ENCODE measurements at places on chromosomes 6 and 20.
A peak's percentile ranks its signal among the peaks of the same experiment; 100 is the strongest.

GRCh38 chr20:50484271-50484976, 25.8 kb upstream of the PTPN1 start:
- no peak for DNase-seq

- no peak for DNase-seq
These were observed 5.3 kb upstream of the ZNF184 start for GRCh38 chr6:27478141-27478705.

- no peak for DNase-seq
These were observed 239.8 kb upstream of the SULF2 start for GRCh38 chr20:48025051-48025515.

DNA sequence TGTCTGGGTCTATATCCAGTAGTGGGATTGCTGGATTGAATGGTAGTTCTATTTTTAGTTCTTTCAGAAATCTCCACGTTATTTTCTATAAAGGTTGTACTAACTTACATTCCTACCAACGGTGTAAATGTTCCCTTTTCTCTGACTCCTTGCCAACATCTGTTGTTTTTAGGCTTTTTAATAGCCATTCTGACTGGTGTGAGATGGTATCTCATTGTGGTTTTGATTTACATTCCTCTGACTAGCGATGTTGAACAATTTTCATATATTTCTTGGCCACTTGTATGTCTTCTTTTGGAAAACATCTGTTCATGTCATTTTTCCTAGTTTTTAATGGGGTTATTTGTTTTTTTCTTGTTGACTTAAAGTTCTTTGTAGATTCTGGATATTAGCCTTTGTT, 99.3 kb downstream of the BMP2 start:
- no peak for DNase-seq

- no peak for DNase-seq
These were observed 162.0 kb downstream of the CDC5L start for GRCh38 chr6:44549516-44549915.

GRCh38 chr6:33996120-33996475, 149.8 kb downstream of the GRM4 start:
- DNase-seq = no peak

- no peak for DNase-seq
These were observed 72.2 kb downstream of the ATXN1 start for GRCh38 chr6:16688984-16689636.

DNA sequence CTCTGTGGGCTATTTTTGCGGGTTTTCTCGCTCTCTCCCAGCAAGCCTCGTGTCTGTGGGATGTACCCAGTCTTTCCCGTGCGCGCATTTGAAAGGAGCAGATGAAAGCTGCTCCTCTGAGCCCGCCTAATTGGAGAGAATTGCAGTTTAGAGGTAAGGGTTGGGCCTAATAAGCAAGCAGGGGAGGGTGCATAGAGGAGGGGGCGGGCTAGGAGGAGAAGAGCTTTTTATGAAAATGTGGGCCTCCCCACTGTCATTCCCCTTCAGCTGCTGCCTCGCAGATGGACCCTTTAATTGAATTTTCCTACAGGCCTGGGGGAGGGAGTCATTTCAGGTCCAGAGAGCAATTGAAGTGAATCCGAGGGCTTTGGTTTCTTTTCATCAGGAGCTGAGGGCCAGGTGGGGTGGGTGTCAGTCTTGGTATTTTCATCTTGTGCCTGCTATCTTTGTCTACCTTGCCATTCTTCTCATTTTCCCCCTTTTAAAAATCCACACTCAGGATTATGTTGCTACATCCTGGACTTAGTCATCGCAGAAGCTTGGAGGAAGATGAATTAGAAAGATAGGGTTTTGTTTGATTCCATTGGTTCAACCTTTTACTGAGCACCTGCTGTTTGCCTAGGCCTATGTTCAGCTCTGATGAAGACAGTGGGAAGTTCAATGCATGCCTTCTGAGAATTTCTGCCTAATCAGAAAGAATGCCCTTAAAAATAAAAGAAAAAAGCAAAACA, 423.4 kb downstream of the CD83 start:
- DNase-seq = no peak

- no peak for DNase-seq
These were observed 37.5 kb downstream of the PTK7 start for GRCh38 chr6:43113431-43114260.

- DNase-seq = no peak
These were observed 256.1 kb upstream of the PLCB4 start for GRCh38 chr20:8812817-8813216.

- DNase-seq = no peak
These were observed 26.8 kb upstream of the DDR1 start for GRCh38 chr6:30857549-30857948.

GRCh38 chr6:17305219-17306001, 24.2 kb downstream of the RBM24 start:
- DNase-seq = no peak

DNA sequence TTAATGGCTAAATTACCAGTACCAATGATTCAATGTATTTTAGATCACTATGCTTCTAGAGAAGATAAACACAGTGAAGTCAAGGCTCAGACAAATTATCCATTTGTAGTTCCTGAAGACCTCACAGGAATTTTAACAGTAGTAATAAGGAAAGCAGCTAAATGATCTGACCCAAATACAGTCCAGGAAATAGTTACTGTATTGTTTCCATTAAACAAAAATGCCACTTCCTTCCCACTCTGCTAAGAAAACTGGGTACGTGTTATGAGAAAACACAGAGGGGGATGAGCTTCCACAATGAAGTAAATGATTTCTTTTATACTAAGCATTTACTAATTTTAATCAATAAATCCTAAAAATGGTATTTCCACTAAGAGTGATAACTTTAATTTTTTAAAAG, 127.9 kb downstream of the CDK19 start:
- DNase-seq = no peak

GRCh38 chr20:19577692-19578091, 180.4 kb upstream of the RIN2 start:
- DNase-seq = no peak

DNA sequence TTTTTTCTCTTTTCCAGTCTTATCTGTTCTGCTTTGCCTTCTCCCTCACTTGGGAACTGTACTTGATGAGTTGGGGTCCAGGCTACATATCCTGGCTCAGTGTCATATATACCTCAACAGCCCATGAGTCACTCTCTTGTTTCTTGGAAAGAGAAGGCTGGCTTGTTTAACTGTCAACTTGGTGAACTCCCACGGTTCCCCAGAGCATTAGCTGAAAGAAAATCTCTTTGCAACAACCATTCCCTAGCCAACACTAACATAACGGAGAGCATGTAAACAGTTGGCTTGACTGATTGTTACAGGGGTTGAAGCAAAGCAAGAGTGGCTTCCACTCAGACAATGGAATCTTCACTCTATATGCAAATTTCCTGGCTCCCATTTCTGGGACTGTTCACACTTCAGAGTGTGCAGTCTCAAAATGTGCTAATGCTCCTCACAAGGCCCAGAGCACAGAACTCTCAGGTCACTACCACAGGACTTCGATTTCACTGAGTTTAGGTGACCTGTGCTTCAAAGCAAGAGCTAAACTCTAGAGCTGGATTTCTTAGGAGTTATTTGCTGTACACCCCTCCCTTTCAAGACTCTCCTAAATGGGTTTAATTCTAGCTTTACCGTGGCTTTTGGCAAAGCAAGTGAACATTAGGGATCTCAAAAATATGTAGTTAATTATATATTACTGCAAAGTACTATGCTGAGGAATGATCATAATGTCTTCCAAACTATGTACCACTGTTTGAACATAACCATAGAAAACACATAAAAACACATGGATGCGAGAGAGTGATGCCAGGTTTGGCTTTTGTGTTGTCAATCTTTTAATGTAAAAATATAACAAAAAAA, 609.8 kb downstream of the RFPL4B start:
- DNase-seq = no peak

DNA sequence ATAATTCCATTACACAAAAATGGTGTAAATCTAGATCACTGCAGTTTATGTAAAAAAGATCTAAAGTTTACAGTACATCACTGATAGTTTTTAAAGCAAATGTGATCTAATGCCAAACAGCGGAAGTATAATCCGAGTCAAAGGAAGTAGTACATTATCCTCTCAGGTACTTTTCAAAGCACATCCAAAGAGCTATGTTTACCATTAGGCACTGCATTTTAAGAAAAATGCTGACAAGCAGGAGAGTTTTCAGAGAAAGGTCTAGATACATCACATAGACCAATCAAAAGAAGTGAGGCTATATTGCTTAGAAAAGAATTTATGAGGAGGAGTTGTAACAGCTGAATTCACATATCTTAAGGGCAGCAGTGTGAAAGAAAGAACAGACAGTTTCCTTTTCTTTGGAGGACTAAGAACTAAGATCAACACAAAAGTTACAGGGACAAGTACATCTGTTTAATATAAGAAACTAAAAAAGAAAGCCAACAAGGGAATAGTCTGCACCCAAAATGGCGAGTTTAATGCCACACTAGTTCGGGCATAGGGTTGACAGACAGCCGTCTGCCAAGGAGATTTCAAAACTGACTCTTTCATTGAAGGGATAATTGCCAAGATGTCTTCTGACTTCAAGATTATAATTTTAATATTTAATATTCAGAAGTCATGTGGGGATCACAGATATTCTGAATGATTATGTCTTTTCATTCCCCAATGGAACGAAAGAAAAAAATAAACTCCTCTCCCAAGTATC, 1.4 kb downstream of the ZNF184 start:
- DNase-seq = no peak

- DNase-seq = peak; percentile 55
These were observed 23.8 kb upstream of the BNIP5 start for GRCh38 chr6:36360241-36361054.

- DNase-seq = no peak
These were observed 42.1 kb upstream of the ARMC2 start for GRCh38 chr6:108806171-108806570.

DNA sequence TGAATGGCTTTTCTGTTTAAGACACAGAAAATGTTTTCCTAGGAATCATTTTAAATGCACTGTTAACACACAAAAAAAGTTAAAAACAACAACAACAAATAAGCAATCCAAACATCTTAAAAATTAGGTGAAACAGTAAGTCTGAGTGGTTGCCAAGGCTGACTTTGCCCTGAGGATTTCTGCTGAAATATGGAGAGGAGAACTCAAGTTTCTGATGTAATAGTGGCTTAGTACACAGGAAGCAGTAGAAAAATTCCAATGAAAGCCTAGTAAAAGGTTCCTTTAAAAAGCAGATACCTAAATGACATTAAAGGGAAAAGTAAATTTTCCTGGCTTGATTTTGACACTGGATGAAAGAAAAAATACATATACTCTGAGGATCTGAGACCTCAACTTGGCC, 184.2 kb downstream of the EPM2A start:
- no peak for DNase-seq

- no peak for DNase-seq
These were observed 16.2 kb upstream of the SLC22A16 start for GRCh38 chr6:110492584-110492983.

- no peak for DNase-seq
These were observed 10.0 kb upstream of the DTNBP1 start for GRCh38 chr6:15672818-15673217.

DNA sequence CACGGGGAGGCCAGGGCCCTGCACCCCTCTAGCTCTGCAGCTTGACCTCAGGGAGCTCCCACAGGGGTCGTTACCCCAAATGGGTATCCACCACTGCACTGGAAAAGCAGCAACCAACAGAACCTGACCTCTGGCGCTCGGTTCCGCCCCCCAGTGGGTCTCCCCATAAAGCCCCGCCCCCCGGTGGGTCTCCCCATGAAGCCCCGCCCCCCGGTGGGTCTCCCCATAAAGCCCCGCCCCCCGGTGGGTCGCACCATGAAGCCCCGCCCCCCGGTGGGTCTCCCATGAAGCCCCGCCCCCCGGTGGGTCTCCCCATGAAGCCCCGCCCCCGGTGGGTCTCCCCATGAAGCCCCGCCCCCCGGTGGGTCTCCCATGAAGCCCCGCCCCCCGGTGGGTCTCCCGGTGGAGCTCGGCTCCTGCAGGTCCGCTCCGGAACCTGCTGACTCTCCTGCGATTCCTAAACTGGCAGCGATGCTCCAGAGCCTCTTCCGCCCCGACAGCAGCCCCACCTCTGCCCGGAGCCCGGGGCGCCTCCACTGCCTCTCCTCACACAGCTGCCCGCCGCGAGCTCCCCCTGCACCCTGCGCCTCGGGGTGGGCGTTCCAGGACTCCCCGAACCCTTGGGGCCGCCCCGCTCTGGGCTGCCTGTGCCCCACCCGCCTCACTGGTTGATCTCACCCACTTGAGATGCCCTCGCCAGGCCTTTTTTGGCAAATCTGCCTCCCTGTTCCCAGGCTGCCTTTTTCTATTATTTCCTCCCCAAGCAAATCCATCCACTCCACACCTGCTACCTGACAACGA, 12.1 kb downstream of the SLC2A4RG start:
- DNase-seq = no peak

GRCh38 chr6:154683756-154684523, 49.3 kb upstream of the SCAF8 start:
- no peak for DNase-seq

GRCh38 chr6:112154711-112155110, 67.3 kb downstream of the FAM229B start:
- DNase-seq = no peak

DNA sequence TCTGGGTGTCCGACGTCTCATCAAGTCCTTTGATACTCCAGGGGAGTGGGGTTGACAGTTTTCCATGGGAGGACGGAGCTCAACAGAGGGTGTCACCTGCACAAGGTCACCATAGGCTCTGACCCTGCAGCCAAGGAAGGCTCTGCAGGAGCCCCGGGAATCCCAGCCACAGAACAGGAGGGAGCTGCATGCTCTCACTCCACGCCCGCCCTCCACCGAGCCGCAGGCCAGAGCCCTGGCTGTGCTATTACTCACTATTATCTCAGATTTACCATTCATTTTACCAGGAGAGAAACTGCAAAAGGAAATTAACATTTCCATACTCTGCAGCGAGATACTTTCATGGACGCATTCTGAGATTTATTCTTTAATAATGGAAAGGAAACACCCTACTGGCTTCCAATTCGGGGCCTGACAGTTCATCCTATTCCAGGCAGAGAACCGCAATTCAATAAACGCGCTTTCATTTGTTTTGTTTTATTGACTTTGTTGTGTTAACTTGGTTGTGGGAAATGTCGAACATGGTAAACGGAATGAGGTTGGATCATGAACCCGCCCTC, 18.3 kb upstream of the NTSR1 start:
- DNase-seq = no peak

GRCh38 chr20:25178563-25179438, 16.7 kb upstream of the ENTPD6 start:
- no peak for DNase-seq

DNA sequence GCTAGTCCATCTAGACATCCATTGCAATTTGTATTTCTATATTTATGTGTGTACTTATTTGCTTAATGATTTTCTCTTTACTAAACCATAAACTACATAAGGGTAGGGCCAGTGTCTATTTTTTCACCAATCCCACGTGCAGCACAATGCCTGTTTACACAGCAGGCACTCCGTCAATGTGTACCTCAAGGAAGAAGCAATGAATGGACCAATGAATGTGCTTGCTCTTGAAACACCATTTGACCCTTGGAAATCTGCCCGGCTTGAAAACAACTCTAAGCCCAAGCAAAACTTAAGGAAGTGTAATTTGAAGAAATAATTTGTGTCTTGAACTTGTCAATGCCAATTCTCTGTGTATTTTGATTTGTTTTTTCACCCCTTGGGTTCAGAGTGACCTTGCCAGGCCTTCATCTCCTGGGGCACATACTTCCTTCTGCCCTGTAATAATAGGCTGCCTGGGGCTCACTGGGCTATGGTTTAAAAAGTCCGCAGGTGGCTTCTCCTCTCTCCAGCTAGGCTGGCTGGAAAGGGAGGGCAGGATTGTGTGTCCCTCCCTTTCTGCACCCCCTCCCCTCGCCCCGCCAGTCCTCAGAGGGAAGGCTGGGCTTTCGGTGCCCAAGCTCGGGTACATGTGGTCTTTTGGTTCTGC, 140.8 kb upstream of the ARMC2 start:
- no peak for DNase-seq

- no peak for DNase-seq
These were observed 33.0 kb downstream of the SNHG17 start for GRCh38 chr20:38402089-38402488.

GRCh38 chr20:51807720-51808250, 5.5 kb upstream of the SALL4 start:
- DNase-seq = no peak

Measured in T-helper 9 cell (primary cell).